Endodermal cell (in vitro differentiated cells): ENCODE measurements at places on chromosomes 4 and X. TPM values are rescaled to one million over a fixed set of nuclear protein-coding genes. Genes with fewer than 3 reads are reported as not detected.

The TCP11X2 gene
- total RNA-seq: 1.6 and 2.5 TPM in 2 replicates

GRCh38 chr4:52910115-52910514 lies 48.0 kb downstream of the RASL11B start:
- no peak overlapping the region for H3K27ac ChIP-seq
- peaks cover 7% of the 10 kb centered on the region for H3K4me1 ChIP-seq
- no peaks in the 10 kb centered on the region for H3K27me3 ChIP-seq
- DNase-seq: no peak
- no peak overlapping the region for H3K4me3 ChIP-seq

DNA sequence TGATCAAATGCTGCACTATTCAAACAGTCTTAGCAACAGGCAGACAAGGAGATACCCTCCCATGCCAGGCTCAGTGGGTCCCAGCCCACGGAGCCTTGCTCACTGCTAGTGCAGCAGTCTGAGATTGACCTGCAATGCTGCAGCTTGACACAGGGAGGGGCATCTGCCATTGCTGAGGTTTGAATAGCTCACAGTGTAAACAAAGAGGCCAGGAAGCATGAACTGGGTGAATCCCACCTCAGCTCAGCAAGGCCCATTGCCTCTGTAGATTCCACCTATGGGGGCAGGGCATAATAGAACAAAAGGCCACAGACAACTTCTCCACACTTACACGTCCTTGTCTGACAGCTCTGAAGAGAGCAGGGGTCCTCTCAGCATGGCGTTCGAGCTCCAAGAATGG lies 26.6 kb upstream of the ZXDB start:
- H3K27me3 ChIP-seq: no peaks in the 10 kb centered on the region
- H3K4me1 ChIP-seq: no peaks in the 10 kb centered on the region
- no peak overlapping the region for H3K4me3 ChIP-seq
- DNase-seq: no peak

DNA sequence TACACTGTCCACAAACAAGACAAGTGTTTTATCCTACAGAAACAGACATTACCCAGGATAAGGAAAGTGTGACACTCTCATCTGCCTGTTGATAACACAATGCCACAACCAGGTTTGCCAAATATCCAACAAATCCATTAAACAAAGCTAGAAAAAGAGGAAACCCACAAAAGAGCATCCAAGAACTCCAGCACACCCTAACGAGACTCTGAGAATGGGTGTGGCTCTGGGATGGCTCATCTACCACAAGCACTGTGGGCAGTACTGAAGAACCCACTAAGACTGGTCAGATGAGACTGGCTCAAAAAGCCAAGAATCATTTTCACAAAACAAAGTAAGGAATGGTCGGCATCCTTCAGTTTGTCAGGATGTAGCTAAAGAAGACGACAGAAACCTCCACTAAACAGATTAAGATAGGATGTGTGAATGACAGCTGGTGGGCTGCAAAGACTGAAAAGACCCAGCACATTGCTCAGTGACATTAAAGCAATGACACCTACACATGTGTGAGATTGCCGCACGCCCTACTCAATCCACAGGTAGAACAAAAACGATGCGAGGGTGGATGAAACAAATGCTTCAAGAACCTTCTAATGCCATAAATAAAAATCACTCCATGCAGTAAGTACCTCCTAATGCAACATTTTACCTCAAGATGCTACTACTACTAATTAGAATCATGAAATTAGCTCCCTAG lies 14.7 kb downstream of the ATP8A1 start:
- no peaks in the 10 kb centered on the region for H3K27me3 ChIP-seq
- H3K4me3 ChIP-seq: no peak overlapping the region
- no peak overlapping the region for H3K27ac ChIP-seq
- DNase-seq: no peak
- no peaks in the 10 kb centered on the region for H3K36me3 ChIP-seq
- H3K4me1 ChIP-seq: peaks cover 13% of the 10 kb centered on the region

GRCh38 chrX:133699023-133699728 lies 283.9 kb upstream of the GPC4 start:
- peak overlapping the region; percentile 38 for H3K27ac ChIP-seq
- no peak for DNase-seq
- H3K36me3 ChIP-seq: no peaks in the 10 kb centered on the region
- H3K4me1 ChIP-seq: peaks cover 4% of the 10 kb centered on the region

- H3K27ac ChIP-seq: no peak overlapping the region
- no peak for DNase-seq
- H3K4me3 ChIP-seq: no peak overlapping the region
- no peaks in the 10 kb centered on the region for H3K36me3 ChIP-seq
- no peaks in the 10 kb centered on the region for H3K4me1 ChIP-seq
Observed at GRCh38 chr4:77586951-77587383, 18.7 kb upstream of the CXCL13 start.

GRCh38 chr4:61556277-61556676 lies 356.2 kb downstream of the ADGRL3 start:
- peak overlapping the region; percentile 54 for H3K27ac ChIP-seq
- H3K36me3 ChIP-seq: no peaks in the 10 kb centered on the region
- peak overlapping the region; percentile 54 for H3K4me3 ChIP-seq
- peaks cover 3% of the 10 kb centered on the region for H3K4me1 ChIP-seq
- no peaks in the 10 kb centered on the region for H3K27me3 ChIP-seq

- no peaks in the 10 kb centered on the region for H3K4me1 ChIP-seq
- no peak overlapping the region for H3K4me3 ChIP-seq
- H3K27ac ChIP-seq: no peak overlapping the region
- H3K27me3 ChIP-seq: no peaks in the 10 kb centered on the region
Observed at GRCh38 chrX:50988649-50989048, 78.1 kb downstream of the BMP15 start.

GRCh38 chrX:16002185-16002584 lies 121.2 kb upstream of the GRPR start:
- H3K27ac ChIP-seq: no peak overlapping the region
- H3K36me3 ChIP-seq: no peaks in the 10 kb centered on the region
- no peak overlapping the region for H3K4me3 ChIP-seq
- no peaks in the 10 kb centered on the region for H3K27me3 ChIP-seq

The RRH gene
- 0.16 and 0.18 TPM in 2 replicates for total RNA-seq

GRCh38 chr4:99617374-99617773 lies 40.3 kb downstream of the C4orf54 start:
- DNase-seq: no peak
- H3K27me3 ChIP-seq: no peaks in the 10 kb centered on the region
- peaks cover 4% of the 10 kb centered on the region for H3K4me1 ChIP-seq

The GYPA gene
- 0.58 TPM in 1 of 3 replicates, not detected in the others for total RNA-seq

The CT45A10 gene
- not detected in 2 replicates for total RNA-seq

GRCh38 chrX:115226929-115227328 lies 7.0 kb downstream of the LRCH2 start:
- DNase-seq: peak; percentile 73
- H3K4me1 ChIP-seq: no peaks in the 10 kb centered on the region
- no peaks in the 10 kb centered on the region for H3K27me3 ChIP-seq
- no peak overlapping the region for H3K4me3 ChIP-seq

The CT45A9 gene
- total RNA-seq: not detected in 3 replicates

The NLGN4X gene
- total RNA-seq: 76.9 and 82.0 TPM in 2 replicates

DNA sequence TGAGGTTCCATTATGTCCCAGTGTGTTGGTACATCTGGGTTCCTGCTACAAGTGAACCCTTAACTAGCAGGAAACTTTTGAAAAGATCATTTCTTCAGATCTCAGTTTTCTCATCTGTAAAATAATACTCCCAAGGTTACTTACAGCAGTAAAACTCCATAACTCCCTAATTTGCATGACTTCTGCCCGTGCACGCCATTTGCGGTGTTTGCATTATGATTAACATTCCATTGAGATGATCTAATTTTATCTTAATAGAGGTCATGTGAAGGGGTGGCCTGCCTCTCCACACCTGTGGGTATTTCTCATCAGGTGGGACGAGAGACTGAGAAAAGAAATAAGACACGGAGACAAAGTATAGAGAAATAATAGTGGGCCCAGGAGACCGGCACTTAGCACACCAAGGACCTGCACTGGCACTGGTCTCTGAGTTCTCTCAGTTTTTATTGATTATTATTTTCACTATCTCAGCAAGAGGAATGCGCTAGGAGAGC lies 219.8 kb downstream of the TLL1 start:
- H3K4me3 ChIP-seq: no peak overlapping the region
- no peak overlapping the region for H3K27ac ChIP-seq
- H3K4me1 ChIP-seq: no peaks in the 10 kb centered on the region
- DNase-seq: no peak

The RAB41 gene
- total RNA-seq: not detected in 3 replicates

- H3K27ac ChIP-seq: no peak overlapping the region
- H3K4me1 ChIP-seq: peaks cover 10% of the 10 kb centered on the region
- peaks cover 56% of the 10 kb centered on the region for H3K27me3 ChIP-seq
- no peak overlapping the region for H3K4me3 ChIP-seq
Observed at GRCh38 chr4:48042979-48043461, 26.4 kb downstream of the NIPAL1 start.

GRCh38 chr4:102564399-102565059 lies 63.4 kb downstream of the NFKB1 start:
- no peaks in the 10 kb centered on the region for H3K27me3 ChIP-seq
- no peak overlapping the region for H3K4me3 ChIP-seq
- no peak overlapping the region for H3K27ac ChIP-seq
- H3K4me1 ChIP-seq: no peaks in the 10 kb centered on the region

GRCh38 chr4:143411527-143412419 lies 75.1 kb downstream of the GAB1 start:
- H3K4me1 ChIP-seq: peaks cover 4% of the 10 kb centered on the region
- no peak overlapping the region for H3K4me3 ChIP-seq
- DNase-seq: no peak
- H3K36me3 ChIP-seq: peaks cover 11% of the 10 kb centered on the region
- no peaks in the 10 kb centered on the region for H3K27me3 ChIP-seq
- H3K27ac ChIP-seq: peak overlapping the region; percentile 60
